ENCODE measurements at places on chromosomes 4 and X.

DNA sequence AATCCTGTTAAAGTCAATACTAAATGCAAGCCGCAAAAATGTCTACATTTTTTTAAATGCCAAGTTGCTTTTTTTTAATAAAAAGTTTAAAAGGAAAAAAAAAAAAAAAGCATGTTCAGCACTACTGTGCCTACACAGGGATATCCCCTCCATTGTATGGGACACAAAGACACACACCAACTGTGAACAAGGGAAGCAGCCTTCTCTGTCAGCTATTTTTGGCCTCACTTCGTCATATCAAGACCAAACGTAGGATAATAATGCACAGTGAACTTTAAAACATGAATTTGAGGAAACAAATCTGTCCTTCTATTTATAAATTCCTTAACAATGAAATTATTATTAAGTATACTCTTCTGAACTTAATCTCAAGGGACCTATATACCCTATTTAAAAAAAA lies 4.4 kb downstream of the FBXW7 start:
- no peak for DNase-seq

- no peak for DNase-seq
Measured at GRCh38 chrX:91435395-91435794, 756 bp downstream of the PABPC5 start.

DNA sequence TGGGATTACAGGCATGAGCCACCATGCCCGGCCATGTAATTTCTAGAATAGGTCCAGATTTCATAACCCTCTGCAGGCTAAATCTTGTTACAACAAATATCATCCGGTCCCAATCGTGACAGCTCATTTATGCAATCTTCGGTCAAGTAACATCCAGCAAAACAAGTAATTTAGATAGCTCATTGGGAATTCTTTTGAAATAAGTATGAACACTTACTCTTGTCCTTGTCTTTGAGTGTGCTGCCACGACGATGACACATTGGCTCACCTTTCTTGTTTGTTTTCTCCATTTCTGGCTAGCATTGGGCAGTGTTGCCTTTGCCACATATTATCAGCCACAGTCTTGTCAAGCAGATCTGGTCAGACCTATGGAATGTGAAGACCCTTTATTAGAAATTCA lies 92.0 kb downstream of the PHEX start:
- no peak for DNase-seq

DNA sequence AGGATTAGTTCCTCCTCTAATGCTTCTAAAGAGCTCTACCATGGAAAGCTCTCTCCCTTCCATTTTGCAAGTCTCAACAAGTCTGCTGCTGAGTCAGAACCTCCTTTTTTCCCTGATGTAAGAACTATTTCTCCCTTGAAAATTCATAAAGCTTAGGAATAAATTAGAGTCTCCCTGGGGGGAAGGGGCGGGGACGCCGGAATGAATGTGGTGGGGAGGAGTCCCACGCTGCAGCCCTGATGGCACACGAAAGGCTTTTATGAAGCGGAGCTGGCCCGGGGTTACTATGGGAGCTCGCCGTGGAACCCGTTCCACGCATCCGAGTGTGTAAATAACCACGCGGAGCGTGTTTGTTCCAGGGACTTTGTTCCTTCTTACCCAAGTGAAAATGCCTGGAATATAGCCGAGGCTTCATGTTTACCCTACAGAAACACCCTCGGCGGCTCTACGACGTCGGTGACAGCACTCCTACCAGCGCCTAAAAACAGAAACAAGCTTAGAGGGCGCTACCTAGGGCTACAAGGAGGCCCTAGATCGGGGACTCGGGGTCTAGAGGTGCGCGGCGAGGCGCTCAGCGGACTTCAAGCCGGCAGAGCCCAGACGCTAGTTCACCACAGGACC lies 923 bp upstream of the CPEB2 start:
- peak; percentile 37 for DNase-seq

GRCh38 chrX:16931371-16931770 lies 15.1 kb upstream of the REPS2 start:
- no peak for DNase-seq

DNA sequence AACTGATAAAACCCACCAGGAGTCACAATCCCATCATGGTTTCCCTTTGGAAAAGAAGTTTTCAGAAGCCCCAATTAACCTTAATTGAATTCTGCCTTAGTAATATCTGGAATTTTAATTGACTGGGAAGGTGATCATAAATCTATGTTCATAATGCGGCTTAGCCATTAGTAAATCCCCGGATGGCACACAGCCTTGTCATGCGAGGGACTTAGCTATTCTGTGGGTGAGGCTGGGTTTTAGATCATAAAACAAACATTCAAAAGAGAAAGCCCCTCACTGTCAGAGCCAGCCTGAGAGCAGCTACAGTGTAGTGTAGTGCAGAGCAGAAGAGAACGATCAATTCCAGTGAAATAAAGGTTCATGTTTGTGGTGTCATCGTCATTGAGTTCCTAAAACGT lies 124.0 kb upstream of the NOCT start:
- DNase-seq: no peak

GRCh38 chrX:44915361-44915868 lies 42.4 kb downstream of the KDM6A start:
- no peak for DNase-seq

GRCh38 chr4:49018718-49019295 lies 32.7 kb downstream of the CWH43 start:
- no peak for DNase-seq

DNA sequence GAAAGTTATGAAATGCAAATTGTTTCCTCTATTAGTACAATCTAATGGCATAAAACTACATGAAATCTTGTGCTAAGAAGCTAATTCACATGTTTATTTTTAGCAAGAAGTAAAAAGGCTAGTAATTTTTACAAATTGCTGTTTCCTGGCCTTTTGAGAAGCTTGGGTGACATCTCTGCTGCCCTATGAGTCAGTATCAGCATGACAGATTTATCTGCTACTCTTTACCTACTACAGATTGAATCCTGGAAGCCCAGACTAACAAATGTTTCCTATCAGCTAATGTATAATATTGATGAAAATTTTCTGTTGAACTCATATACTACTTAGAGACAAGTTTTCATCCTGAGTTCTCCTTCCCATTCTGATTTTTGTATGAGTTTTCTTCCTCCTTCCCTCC lies 232.4 kb downstream of the DCTD start:
- DNase-seq: no peak
